ENCODE measurements at places on chromosomes 2 and 18.
A peak's percentile ranks its signal among the peaks of the same experiment; 100 is the strongest.

GRCh38 chr2:231924889-231925275, 1.3 kb downstream of the NPPC start:
- DNase-seq, result no peak

- no peak for DNase-seq
These were observed 20.1 kb upstream of the YES1 start for GRCh38 chr18:832085-832681.

DNA sequence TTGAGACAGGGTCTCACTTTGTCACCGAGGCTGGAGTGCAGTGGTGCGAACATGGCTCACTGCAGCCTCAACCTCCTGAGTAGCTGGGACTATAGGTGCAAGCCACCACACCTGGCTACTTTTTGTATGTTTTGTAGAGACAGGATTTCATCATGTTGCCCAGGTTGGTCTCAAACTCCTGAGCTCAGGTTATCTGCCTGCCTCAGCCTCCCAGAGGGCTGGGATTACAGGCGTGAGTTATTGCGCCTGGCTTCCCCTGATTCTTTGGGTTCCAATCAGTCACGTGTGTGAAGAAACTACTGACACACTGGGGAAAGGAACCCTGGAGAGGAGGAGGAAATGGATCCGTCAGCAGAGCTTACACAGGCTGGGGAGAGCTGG, 22.3 kb upstream of the RAB10 start:
- DNase-seq, result no peak

DNA sequence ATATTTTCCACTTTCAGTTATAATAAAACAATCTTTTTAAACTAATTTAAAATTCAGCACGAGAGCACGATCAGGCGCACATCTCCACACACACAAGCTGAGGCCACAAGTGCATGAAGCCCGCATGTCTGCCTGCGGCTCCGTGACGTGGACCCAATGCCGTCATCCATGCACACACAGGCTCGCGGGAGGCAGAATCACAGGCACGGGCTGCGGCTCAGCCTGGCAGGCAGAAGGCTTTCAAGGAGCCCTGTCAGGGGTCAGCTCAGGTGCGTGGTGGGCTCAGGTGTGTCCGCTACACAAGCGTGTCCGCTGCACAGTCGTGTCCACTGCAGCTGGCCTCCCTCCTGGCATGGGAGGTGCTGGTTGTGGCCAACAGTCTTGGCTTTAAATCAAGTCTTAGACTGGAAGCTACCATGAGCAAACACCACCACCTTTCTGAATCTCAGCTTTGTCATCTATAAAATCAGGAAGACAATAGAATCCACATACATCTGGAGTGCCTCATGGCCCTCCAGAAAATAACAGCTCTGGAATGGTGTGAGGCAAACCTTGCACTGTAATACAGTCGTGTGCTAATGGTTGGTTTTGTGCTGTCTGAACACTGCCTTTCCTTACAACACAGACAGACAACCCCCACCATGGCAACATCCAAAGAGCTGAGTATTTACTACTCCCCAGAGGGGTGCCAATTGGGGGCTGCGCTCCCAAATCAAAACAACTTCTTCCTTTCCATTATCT, 210.1 kb downstream of the NDUFA10 start:
- no peak for DNase-seq

- no peak for DNase-seq
These were observed 227.7 kb upstream of the BOD1L2 start for GRCh38 chr18:56919190-56919589.

GRCh38 chr18:12478269-12479047, 70.7 kb downstream of the PRELID3A start:
- DNase-seq, result no peak

DNA sequence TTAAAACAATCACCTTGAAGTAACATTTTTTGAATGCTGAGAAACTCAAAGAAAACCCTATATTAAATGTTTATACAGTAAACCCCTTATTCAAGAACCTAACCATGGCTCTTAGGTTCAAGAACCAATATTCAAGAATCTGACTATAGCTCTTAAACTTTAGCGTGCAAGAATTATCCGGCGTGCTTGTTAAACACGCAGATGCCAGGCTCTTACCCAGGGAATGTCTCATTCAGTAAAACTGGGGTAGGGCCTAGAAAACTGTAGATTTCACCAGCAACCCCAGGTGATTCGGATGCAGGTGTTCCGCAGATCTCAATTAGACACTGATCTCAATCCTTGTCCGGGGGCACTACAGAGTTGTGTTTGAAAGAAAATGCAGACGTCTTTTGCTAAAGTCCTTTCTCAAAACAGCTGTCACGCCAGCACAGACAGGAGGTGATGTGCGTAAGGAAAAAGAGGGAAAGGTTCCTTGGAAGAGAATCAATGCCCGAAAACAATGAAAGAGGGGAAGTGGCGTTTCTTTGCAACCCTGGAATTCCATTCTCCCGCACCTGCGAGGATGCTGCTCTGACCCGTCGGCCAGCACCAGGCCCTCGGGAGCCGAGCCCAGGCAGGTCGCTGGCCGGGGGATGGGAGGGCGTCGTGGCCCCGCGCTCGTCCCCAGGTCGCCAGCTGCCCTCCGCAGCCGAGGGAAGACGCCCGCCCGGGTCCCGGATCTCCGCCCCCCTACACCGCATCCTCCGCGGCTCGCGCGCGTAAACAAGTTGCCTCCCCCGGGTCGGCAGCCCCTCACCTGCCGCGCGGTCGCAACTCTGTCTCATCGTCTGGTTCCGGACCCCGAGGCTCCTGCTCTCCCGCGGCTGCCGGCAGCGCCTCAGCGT, 851 bp downstream of the EIF2AK3 start:
- peak; percentile 31 for DNase-seq

DNA sequence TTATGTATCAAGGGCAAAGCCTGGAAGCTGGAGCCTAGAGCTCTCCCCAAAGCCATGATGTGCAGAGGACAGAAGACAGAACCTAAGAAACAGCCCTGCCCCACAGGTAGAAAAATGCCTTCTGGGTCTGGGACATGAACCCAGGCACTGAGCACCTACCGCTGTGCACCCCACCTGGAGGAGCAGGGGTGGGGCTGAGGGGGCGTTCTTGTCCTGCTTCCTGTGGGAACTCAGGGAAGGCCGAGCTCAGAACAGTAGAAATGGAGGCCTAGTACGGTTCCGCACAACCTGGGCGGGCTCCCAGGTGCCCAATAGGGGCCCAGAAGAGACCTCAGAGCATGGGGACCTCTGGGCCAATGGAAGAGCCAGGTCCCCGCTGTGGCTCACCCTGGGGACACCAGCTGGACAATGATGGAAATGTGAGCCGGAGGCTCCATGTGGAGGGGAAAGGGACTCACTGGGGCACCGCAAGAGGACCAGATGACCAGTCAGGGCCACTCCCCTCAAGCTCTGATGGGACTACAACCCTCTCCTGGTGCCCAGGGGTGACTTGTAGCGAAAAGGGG, 3.2 kb downstream of the CRACDL start:
- no peak for DNase-seq

DNA sequence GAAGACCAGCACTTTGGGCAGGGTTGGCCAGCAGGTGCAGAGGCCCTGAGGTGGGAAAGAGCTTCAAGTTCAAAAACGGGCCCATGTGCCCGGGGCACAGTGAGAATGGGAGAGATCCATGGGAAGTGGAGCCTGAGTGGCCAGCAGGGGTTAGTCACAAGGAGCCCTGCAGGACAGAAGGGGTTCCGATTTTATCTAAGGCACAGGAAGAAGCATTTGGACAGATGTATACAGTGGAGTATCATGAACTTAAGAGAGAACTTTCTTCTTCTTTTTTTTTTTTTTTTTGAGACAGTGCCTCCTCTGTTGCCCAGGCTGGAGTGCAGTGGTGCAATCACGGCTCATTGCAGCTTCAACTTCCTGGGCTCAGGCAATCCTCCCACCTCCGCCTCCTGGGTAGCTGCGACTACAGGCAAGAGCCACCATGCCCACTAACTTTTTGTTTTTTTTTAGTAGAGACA, 24.0 kb downstream of the WIPF1 start:
- no peak for DNase-seq

GRCh38 chr2:111156529-111156928, 35.8 kb downstream of the BCL2L11 start:
- DNase-seq, result no peak

- no peak for DNase-seq
These were observed 37.7 kb downstream of the MROH2A start for GRCh38 chr2:233815861-233816260.

DNA sequence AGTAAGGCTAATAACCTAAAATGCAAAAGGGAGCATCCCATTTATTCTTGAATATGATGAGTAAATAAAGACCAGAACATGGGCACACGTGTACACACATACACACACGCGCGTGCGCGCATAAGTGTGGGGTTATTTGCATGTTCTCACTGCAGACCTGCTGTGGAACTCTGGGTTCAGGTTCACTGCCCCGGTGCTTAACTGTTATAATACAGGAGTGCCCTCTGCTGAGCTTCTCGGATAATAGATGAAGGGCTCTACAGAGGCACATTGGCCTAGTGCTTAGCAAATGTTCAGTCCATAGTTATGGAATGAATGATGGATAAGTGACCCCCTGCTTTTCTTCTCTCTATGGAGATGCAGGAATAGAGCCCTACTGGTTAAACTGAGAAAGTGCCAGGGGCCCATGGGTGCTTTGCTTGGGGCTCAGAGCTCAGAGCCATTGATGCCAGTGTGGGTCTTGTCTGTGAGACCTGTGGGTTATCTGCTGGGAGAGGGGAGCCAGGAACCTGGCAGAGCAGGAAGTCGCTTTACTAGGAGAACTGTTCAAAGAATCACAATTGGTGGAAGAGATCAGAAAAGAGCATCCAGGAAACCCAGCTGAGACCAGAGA, 3.6 kb upstream of the ARL4C start:
- DNase-seq, result peak; percentile 66

GRCh38 chr2:159209341-159210306, 76.9 kb downstream of the WDSUB1 start:
- DNase-seq, result no peak

DNA sequence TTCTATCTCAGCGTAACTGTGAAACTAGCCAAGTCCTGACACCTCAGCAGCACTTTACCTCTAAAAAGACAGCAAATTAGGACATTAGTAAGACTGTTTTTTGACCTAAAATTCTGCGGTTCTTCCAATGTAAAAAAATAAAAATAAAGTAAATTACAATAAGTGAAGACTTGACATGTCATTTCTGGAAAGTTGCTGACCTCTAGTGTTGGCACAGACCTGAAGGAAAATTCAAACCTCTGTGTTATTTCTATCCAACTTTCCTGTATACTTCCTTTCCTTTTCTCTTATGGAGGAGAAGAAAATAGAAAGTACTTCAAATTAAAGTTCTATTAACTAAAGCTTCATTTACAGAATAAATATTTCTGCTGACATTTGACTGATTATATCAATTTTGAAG, 110.6 kb downstream of the TMEM182 start:
- no peak for DNase-seq

All from left kidney (tissue), 8 donors.